Activated T-helper 17 cell treated with anti-CD3 and anti-CD28 coated beads, Interleukin-2, amount 50 U/mL, for 72 hours (primary cell): ENCODE measurements at places on chromosomes 12 and 14. TPM values are rescaled to one million over a fixed set of nuclear protein-coding genes. Genes with fewer than 3 reads are reported as not detected.

- ATAC-seq = no peak
Observed at GRCh38 chr12:116339800-116340371, 62.4 kb upstream of the MED13L start.

- no peak for ATAC-seq
Observed at GRCh38 chr12:131835616-131836171, 7.5 kb downstream of the MMP17 start.

DNA sequence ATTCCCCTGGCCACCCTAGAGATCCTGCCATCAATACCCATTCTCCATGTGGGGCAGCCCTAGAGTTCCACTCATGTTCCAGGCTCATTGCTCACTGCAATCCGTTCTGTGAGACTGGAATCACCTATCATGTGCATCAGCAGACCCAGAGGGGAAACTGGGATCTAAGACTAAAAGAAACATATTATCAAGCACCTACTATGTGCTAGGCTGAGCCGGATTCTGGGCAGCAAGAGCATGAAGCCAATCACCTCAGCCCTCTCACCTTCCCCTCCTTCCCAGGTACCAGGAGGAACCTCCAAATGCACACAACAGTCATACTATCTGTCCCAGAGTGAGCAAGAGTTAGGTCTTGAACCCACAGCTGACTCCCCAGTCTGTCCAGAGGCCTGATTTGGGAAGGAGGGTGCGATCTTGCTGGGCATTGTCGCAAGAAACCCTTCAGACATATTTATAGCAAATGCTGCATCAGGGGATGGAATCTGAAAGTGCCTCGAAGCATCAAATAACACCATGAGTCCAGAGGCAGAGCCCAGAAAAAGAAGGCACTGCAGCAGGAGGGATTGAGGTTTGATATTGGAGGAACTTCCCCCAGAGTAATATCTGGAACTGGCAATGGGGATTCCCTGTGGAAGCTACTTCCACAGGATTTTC, 6.7 kb upstream of the CACNB3 start:
- no peak for ATAC-seq

DNA sequence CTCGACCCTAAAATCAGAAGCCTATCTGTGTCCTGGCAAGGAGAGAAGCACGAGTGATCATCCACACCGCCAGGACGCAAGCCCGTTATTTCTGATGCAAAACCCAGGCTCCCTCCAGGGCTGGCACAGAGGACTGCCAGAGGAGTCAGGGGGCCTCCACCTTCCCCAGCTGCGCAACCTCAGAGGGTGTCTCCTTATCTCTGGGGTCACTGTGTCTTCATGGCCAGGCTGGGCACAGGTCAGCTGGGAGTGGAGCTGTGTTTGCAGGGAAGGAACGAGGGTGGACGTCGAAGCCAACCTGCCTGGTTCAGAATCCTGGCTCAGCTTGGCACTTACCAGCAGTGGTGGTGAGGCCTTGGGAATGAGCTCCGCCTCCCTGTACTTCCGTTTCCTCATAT, 12.0 kb upstream of the SERPINA3 start:
- ATAC-seq = no peak

The PPTC7 gene
- total RNA-seq = 31.4 TPM
